ENCODE measurements at places on chromosomes 2 and 18. TPM values are rescaled to one million over a fixed set of nuclear protein-coding genes. Genes with fewer than 3 reads are reported as not detected.

- H3K27ac ChIP-seq: peak overlapping the region; percentile 87
Observed at GRCh38 chr2:231221761-231222160, 23.3 kb downstream of the ARMC9 start.

DNA sequence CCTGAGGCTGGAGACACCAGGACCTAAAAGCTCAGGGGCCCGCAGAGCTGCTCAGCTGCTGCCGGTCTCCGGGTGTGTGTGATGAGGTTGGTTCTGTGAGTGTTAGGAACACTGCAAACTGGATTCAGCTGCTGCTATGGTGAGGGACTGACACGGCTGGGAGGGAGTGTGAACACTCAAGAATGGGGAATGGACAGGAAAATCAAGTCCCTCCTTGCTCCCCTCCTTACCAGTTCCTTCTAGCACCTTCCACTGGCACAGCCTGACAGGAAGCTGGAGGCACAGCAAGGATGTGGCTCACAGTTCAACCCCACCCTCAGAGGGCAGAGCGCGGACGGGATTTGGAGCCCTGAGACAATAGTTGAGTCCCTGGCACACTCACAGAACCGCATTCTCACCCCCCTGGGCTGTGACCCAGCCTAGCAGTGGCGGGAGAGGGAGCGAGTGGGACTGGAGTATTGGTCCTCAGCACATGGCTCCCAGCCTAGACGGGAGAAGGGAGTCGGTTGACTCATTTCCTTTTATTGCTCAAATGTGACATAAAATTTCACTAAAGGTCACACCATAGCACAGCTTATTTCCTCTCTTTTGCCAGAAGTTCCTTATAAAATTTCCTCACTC lies 42.5 kb downstream of the LRRC30 start:
- no peak overlapping the region for H3K27ac ChIP-seq
- DNase-seq: peak; percentile 16
- H3K27me3 ChIP-seq: peaks cover 17% of the 10 kb centered on the region
- peaks cover 16% of the 10 kb centered on the region for H3K4me1 ChIP-seq
- H3K4me3 ChIP-seq: peak overlapping the region; percentile 50

GRCh38 chr2:73053316-73054114 lies 18.0 kb downstream of the SFXN5 start:
- no peak overlapping the region for H3K4me3 ChIP-seq
- H3K36me3 ChIP-seq: peaks cover 24% of the 10 kb centered on the region
- DNase-seq: no peak
- no peaks in the 10 kb centered on the region for H3K27me3 ChIP-seq

- H3K4me3 ChIP-seq: no peak overlapping the region
- peaks cover 9% of the 10 kb centered on the region for H3K36me3 ChIP-seq
- no peak for DNase-seq
- H3K27me3 ChIP-seq: peaks cover 2% of the 10 kb centered on the region
Observed at GRCh38 chr2:171490577-171490976, 31.7 kb upstream of the CYBRD1 start.

- peaks cover 28% of the 10 kb centered on the region for H3K36me3 ChIP-seq
- no peak for DNase-seq
- H3K4me1 ChIP-seq: peaks cover 28% of the 10 kb centered on the region
- peak overlapping the region; percentile 87 for H3K27ac ChIP-seq
- no peaks in the 10 kb centered on the region for H3K27me3 ChIP-seq
- H3K4me3 ChIP-seq: peak overlapping the region; percentile 95
Observed at GRCh38 chr18:68714366-68714711, 569 bp downstream of the TMX3 start.

DNA sequence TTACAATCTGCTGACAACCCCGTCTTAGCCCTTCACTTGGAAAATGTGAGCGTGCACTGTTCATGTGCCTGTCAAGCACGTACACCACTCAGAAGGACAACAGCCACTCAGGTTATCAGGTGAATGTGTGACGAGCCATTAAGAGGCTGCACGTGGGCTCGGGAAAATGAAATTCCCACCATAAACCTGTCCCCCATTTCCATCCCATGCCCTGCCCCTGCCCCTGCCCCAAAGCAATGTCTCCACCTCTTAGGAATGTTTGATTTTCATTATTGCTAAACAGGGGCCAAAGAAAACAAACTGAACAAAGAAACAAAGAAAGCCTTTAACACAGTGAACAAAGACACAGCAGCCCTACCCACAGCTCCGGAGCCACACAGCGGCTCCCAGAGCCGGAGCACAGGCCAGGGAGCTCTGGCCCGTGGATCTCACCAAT lies 90.5 kb downstream of the TMEM18 start:
- no peaks in the 10 kb centered on the region for H3K36me3 ChIP-seq
- H3K4me3 ChIP-seq: no peak overlapping the region
- H3K27me3 ChIP-seq: peaks cover 4% of the 10 kb centered on the region
- no peak overlapping the region for H3K27ac ChIP-seq
- no peaks in the 10 kb centered on the region for H3K4me1 ChIP-seq
- no peak for DNase-seq

DNA sequence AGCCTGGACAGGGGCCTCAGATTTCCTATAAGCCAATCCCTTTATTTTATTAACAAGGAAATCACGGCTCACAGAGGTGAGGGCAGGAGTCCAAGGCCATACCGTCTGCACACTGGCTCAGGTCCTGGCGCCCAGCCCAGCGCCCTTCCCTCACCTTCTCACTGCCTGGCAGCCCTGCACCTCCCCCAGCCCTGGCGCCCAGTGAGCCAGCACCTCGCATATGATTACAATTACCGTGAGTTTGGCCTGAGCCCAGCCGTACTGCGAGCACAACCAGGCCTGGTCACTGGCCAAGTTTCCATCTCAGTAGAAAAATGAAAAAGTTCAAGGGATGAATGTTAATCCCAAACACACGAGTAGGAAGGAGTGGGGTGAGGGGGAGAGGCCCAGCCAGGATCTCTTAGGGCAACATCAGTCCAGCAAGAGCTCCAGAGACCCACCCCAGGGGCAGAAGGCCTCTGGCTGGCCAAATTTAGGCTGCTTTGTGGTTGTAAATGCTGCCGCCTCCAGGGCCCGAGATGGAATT lies 68.4 kb downstream of the MCFD2 start:
- H3K27me3 ChIP-seq: no peaks in the 10 kb centered on the region
- peak; percentile 83 for DNase-seq
- no peaks in the 10 kb centered on the region for H3K36me3 ChIP-seq
- H3K4me3 ChIP-seq: peak overlapping the region; percentile 65
- peaks cover 86% of the 10 kb centered on the region for H3K4me1 ChIP-seq

DNA sequence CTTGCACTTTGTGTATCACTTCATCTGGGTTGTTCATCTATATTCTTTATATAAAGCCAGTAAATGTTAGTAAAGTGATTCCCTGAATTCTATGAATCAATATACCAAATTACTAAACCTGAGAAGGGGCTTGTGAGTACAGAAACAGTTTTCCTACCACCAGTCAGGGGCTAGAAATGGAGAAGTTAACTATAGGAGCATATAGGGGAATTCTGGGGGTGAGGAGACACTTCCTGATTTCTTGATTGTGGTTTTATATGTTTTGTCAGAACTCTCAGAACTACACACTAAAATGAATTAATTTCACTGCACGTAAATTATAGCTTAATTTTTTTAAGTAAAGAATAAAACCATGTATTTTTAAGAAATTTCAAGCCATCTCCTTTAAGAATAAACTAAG lies 93.7 kb downstream of the SESTD1 start:
- H3K36me3 ChIP-seq: 0 out of 2 replicates have a peak, but pooled peaks cover 8% of the 10 kb centered on the region
- H3K4me1 ChIP-seq: no peaks in the 10 kb centered on the region
- DNase-seq: no peak
- no peaks in the 10 kb centered on the region for H3K27me3 ChIP-seq
- H3K4me3 ChIP-seq: no peak overlapping the region

DNA sequence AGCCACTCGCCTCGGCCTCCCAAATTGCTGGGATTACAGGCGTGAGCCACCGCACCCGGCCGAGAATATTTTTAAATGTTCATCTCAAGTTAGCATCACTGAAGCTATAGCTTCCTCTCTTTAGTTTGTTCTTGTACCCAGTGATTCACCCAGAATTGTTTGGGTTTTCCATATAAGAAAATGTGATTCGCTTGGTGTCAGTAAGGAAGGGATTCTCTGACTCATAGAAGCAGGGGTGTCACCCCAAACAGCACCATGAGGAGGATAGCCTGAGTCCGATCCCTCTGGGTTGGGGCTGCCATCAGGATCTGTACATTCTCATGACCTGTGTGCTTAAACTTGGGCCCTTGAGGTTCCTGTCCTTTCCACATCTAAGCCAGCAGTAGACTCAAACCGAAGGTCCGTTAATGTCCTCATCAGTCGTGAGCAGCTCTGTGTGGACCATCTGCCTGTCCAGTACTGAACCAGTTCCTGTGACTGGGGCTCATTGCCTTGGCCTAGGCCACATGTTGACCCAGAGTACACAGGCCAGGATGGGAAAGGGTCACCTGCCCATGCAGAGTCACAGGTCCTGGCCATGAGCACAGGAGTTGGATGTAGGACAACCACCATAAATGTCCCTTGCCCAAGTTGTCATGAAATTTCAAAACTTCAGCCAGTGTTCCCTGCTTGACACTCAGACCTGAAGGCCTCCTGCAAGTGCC lies 311.9 kb downstream of the GBX2 start:
- H3K36me3 ChIP-seq: no peaks in the 10 kb centered on the region
- H3K4me3 ChIP-seq: no peak overlapping the region
- DNase-seq: no peak
- no peaks in the 10 kb centered on the region for H3K27me3 ChIP-seq

DNA sequence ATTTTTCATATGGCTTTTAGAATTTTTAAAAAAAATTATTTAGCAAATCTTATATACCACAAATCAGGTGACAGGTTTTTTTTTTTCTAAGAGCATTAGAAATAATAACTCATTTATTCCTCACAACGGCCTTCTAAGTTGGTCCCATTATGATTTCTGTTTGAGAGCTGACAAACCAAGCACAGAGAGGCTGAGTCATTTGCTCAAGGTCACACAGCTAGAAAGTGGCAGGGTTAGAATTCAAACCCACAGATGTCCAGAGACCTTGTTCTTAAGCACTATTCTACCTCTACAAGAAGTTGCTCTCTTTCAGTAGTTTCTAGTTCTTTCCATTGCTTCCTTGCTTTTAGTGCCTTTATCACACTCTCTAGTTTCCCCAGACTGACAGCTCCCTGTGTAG lies 28.8 kb upstream of the LPIN1 start:
- no peaks in the 10 kb centered on the region for H3K4me1 ChIP-seq
- no peak overlapping the region for H3K27ac ChIP-seq
- peaks cover 57% of the 10 kb centered on the region for H3K27me3 ChIP-seq
- no peak for DNase-seq
- no peak overlapping the region for H3K4me3 ChIP-seq
- H3K36me3 ChIP-seq: no peaks in the 10 kb centered on the region

- no peaks in the 10 kb centered on the region for H3K27me3 ChIP-seq
- no peak for DNase-seq
- H3K36me3 ChIP-seq: no peaks in the 10 kb centered on the region
- H3K27ac ChIP-seq: no peak overlapping the region
- H3K4me1 ChIP-seq: peaks cover 32% of the 10 kb centered on the region
Observed at GRCh38 chr2:98483257-98483861, 38.7 kb downstream of the INPP4A start.

DNA sequence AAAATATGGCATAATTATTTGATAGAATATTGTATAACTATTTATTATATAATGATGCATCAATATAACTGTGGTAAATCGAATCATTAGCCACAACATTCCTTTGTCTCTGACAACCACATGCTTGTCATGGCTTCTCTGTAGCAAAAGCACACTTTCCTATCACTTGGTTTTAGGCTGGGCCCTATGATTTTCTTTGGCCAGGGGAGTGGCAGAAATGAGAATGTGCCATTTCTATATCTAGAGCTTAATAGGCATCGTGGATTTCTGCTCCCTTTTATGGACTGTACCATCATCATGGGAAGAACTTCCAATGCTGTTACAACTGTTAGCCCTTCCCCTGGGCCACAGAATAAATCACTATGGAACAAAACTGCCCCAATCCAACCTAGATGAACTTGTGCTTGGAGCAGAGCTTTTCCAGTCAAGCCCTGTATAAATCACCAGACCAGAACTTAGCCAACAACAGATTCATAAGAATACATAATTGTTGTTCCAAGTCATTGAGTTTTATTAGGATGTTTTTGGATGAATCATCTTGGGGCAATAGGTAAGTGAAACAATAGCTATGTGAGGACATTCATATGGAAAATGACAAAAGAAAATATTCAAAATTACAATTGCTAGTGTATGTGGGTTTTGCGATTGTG lies 715.8 kb downstream of the ERBB4 start:
- no peaks in the 10 kb centered on the region for H3K36me3 ChIP-seq
- DNase-seq: no peak
- no peaks in the 10 kb centered on the region for H3K27me3 ChIP-seq
- H3K4me3 ChIP-seq: no peak overlapping the region
- no peaks in the 10 kb centered on the region for H3K4me1 ChIP-seq

LIMS3 gene
- not detected for total RNA-seq

C2orf66 gene
- total RNA-seq: not detected

Data from HFFc6 (cell line).